SK-N-SH treated with all-trans-retinoic acid at 6 μM for 48 hours (cell line): ENCODE measurements at places on chromosomes 5 and 9.
A peak's percentile ranks its signal among the peaks of the same experiment; 100 is the strongest.

DNA sequence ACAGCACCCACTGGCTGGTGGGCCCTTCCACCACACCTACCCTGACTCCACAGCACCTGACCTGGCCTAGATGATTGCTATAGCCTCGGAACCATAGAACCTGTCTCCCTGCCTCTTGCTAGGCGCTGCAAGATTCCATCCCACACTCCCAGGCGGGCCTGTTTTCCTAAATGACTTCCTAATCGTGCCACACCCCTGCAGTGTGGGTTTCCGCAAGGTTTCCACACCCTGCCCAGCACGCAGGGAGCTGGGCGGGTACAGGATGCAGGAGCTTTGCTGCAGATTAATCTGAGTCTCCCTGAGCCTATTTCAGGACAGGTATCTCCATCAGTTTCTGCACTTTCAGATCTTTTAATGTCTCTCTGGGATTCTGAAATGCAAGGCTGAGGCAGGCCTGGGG lies 62.9 kb downstream of the SHB start:
- no peak for ATAC-seq

DNA sequence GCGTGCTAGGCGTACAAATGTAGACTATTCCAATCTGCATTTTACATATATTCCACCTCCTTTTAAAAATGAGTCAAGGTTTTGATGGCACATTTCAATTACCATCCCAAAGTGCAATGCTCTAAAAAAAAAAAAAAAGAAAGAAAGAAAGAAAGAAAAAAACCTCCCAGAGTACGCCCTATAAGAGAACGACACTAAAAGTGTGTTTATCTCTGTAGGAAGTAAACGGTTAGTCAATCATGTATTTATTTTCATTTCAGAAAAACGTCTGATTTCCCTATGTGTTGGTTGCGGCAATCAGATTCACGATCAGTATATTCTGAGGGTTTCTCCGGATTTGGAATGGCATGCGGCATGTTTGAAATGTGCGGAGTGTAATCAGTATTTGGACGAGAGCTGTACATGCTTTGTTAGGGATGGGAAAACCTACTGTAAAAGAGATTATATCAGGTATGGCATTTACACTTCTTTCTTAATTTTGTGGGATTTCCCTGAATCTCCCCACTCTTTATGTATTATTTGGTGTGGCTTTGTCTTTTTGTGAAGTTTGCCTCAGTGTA lies 1.1 kb downstream of the ISL1 start:
- no peak for ATAC-seq

DNA sequence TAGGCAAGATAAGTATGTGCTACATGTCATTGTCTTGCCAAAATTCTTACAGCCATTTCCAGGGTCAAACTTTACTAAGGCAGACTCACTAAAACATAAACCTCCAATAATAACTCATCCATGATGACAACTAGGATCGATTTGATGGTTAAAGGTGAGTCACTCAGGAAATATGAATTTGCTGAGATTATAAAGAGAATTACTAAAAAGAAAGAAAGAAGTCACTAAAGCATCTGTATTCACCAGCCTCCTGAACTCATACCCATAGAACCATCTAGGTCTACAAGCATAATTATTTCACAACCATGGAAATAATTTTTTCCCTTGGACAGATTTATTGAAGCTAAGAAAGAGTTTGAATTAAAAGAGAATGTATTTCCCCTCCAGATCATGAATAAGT lies 258.6 kb downstream of the TLE1 start:
- no peak for ATAC-seq

DNA sequence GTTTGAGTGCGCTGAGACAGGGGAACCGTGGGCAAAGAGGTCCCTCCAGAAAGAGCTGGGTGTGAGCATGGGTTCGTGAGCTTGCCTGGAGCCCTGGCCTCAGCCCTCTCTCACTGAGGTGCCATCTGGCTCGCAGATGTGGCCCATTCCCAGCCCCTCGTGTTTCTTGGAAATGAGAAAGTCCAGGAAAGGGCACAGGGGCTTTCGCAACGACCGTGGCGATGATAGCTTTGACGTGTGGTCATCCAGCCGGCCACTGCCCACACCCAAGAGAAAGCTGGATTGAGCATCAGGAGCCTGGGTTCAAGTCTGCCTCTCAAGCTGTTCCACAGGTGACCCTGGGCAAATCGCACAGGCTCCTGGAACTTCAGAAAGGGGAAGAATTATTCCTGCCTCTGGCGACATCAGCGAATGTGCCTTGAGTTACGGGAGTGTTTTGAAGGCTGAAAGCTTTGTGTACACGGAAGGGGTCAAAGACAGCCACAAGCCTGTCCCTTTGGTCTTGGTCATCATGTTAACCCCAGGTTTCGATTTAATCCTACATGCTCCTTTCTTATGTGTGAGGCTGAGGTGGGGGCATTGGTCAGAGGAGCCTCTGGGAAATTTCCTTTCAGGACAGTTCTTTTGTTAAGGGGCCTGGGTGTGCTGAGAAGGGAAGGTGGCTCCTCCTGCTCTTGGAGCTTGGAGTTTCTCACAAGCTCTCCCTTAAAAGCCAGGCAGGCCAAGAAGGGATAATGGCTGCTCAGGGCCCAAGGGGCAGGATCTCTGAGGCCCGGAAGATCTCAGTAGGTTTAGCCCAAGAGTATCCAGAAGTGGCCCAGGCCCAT lies 41.7 kb upstream of the IL17B start:
- ATAC-seq, result no peak

DNA sequence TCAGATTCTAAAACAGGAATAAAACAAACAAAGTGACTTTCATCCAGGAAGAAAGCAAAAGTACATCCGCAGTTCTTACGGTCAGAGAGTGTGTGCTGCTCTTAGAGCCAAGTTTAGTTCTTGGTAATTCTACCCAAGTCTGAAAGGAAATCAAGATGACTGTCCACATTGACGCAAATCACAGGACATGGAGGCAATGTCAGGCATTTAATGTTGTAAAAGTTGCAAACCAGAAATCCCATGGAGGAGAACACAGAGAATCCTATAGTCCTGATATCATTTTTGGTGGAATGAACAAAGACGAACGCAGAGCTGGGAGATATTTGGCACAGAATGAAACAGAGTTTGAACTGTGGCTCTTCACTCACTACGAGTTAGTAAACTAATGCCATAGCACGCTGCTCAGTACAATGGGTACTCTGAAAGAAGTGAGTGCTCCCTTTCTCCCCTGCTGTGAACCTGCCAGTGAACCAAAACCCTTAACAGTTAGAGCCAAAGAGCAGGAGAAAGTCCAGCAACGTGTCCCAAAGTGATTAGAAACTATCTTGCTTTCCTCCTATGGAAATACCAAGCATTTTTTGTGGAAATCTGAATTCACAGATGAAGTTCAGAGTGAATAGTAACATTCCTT lies 74.3 kb downstream of the MUSK start:
- ATAC-seq, result 0 out of 3 replicates have a peak, but pooled peaks have one; percentile 7

- ATAC-seq, result peak; percentile 85
These were observed 291.2 kb downstream of the ADAMTS6 start for GRCh38 chr5:65190328-65191053.

GRCh38 chr5:78399116-78399515 lies 38.7 kb downstream of the SCAMP1 start:
- no peak for ATAC-seq

DNA sequence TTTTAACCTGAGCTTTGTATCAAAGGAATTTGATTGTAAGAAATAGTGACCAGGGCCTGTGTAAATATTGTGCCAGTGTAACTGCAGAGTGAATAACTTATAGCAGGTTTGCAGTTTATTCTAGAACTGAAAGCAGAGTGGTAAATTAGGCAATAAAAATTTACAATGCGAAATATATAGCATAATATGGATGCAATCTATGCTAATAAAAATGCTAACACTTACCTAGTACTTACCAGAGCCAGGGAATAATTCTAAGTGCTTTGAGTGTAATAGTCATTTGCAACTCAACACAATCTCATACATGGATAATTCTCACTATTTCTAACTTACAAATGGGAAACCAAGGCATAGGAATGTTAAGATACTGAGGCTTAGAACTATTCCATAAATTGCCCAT lies 303.4 kb downstream of the ISL1 start:
- ATAC-seq, result no peak

GRCh38 chr5:134590992-134591659 lies 41.5 kb downstream of the SAR1B start:
- ATAC-seq, result no peak

GRCh38 chr9:70852711-70853240 lies 268.6 kb downstream of the TRPM3 start:
- no peak for ATAC-seq

GRCh38 chr5:137206030-137206715 lies 293.0 kb downstream of the SPOCK1 start:
- no peak for ATAC-seq

DNA sequence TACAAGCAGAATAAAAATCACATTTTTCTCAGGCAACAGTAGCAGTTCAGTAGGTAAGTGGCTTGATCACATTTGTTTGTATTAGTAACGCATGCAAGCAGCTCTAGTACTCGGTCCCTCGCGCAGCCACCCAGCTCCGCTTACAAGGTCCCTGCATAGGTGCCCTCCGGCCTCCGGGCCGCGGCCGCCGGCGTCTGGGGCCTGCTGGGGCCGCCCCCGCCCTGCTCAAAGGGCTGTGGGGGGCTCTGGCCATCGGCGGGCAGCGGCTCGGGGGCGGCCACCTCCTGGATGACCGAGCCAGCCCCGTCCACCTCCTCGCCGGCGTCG lies 50.2 kb upstream of the UBAC1 start:
- no peak for ATAC-seq

DNA sequence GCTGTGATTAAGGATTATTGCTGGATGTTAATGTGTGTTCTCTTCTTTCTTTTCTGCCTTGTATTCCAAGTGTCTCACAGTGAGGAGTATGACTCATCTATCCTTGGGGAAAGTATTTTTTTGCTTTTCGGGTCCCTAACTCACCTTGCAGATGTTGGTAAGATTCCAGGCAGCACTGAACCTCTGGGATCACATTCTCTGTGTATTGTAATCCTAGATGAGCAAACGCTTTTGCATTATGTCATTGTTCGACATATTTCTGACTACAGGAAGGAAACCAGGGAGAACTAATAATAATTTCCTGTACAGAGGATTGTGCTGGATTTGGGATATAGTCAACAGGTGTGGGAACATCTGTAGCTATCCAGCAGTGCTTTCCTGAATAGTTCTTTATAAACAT lies 246.1 kb upstream of the TUT7 start:
- ATAC-seq, result peak; percentile 54
